Esophagus mucosa (tissue), 1 donor: ENCODE measurements at places on chromosomes 5 and 9. TPM values are rescaled to one million over a fixed set of nuclear protein-coding genes. Genes with fewer than 3 reads are reported as not detected.
A peak's percentile ranks its signal among the peaks of the same experiment; 100 is the strongest.

Gene CLINT1
- total RNA-seq, result 102 TPM

Gene FOXD4
- total RNA-seq, result 0.28 TPM

Gene TRPM6
- total RNA-seq, result 1.2 TPM

Gene ABLIM3
- 22.4 TPM for total RNA-seq

Gene SPINK6
- total RNA-seq, result 2.9 TPM

Gene HAND1
- not detected for total RNA-seq

Gene DMGDH
- total RNA-seq, result 0.60 TPM

Gene PTPN3
- total RNA-seq, result 11.0 TPM

Gene TMC1
- 3.3 TPM for total RNA-seq

DNA sequence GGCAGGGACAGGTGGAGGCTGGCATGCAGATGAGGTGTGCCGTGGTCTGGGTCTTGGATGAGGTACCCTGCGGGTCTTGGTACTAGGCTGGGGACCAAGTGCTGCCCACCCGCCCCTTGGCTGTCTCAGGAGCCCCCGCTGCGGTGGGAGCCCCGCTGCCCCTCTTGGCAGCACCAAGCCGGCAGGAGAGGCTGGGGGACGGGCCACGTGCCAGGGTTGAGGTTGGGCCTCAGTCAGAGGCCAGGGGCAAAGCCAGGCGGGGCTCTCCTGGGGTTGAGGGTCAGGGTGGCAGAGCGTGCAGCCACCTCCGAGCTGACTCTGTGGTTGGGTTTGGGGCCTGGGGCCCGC is 2.0 kb downstream of the CARD9 start:
- ATAC-seq, result no peak

GRCh38 chr9:27602142-27602861 is 29.0 kb upstream of the C9orf72 start:
- ATAC-seq, result no peak

DNA sequence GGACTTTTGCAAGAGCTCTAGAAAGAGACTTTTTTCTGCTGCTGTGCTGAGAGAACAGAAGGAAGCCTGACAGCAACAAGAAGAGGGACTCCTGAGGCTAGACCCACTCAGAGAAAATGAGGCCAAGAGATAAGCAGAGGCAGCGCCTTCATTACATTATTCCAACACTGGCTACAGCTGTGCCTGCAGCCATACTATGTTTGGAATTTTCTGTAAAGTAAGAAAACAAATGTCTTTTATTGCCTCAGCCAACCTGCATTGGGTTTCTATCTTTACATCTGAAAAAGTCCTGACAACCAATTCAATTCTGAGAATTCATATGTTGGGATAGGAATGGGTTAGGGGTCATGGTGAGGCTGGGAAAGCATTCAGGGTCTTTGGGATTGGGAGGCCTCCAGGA is 33.7 kb downstream of the FAT2 start:
- ATAC-seq, result no peak

GRCh38 chr9:118362596-118362995 is 658.4 kb downstream of the TLR4 start:
- ATAC-seq, result no peak

DNA sequence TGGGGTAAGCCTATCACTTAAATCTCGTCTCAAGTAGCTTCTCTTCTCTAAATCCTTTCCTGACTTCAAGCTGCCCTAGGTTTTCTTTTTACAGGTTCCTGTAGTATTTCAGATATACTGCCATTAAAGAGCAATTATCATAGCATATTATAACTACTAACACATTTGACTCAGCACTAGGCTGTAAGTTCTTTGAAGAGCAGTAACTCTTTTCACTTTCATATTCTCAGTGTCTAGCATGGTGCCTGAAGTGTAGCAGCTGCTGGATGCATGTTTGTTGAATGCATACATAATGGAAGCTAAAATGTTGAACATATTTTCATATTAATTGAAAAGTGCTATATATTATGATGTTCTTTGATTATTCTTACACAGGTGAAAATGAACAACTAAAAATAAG is 22.5 kb downstream of the CCDC152 start:
- ATAC-seq, result no peak

DNA sequence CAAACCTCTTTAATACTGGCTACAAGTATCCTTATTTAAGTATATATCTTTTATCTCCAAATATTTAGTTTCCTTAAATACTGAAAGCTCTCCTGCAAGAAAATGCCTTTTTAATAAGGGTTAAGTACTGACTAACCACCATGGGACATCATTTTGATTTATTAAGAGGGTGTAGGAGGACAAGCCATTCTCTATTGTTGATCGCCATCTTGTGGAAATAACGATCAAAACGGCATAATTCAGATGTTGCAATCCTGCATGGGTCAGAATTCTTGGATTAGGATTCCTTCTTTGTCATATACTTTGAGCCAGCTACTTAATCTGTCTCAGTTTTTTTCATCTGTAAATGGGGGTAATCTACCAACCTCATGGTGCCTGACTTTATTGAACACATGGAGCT is 28.7 kb upstream of the C5orf46 start:
- ATAC-seq, result peak; percentile 82

DNA sequence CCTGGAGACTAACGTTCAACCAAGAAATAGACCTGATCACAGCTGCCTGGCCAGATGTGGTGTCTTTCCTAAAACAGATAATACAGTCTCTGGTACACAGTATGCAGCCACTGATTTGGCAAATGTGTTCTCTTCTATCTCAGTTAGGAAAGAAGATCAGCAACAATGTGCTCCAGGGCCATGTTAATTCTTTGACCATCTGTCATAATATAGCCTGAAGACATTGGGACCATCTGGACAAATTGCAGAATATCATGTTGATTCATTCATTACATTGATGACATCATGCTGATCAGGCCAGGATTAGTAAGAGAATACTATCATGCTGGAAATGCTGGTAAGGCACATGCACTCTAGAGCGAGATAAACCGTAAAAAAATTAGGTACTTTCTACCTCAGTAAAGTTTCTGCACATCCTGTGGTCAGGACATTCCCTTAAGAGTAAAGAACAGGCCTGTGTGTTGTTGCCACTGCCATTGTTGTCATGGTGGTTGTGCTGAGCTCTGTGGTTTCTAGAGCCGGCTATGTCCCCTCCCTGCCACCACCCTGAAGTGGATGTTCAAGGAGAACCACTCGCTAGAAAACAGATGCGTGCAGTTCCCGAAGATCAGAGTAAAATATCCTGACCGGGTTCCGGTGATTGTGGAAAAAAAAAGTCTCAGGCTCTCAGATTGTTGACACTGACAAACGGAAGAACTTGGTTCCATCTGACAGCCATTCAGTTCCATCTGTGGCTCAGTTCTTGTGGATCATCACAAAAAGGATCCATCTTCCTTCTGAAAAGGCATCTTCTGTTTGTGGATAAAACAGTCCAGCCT is 6.4 kb upstream of the JMY start:
- ATAC-seq, result no peak

GRCh38 chr9:117091529-117091928 is 323.3 kb downstream of the ASTN2 start:
- no peak for ATAC-seq

- no peak for ATAC-seq
These were observed 279 bp downstream of the GTF3C5 start for GRCh38 chr9:133031130-133031422.

GRCh38 chr5:102218159-102218558 is 77.9 kb downstream of the SLCO4C1 start:
- no peak for ATAC-seq

- ATAC-seq, result no peak
These were observed 354.5 kb upstream of the ZNF608 start for GRCh38 chr5:125100951-125101350.

DNA sequence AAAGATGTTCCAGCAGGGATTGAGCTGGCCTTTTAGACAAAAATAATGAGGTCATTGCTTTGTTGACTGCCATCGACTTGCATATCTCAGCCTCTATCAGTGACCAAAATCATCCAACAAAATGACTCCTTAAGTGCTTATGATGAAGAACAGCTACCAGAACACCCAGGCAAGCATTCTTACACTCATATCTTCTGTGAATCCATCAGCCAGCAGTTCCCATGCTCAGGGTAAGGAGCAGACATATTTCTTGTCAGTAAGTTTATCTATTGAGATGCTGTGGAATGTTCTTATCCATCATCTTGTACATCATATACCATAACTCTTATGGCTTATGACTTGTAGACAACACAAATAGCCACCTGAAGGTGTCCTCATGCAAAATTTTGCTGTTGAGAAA is 20.2 kb upstream of the SPDL1 start:
- ATAC-seq, result no peak

DNA sequence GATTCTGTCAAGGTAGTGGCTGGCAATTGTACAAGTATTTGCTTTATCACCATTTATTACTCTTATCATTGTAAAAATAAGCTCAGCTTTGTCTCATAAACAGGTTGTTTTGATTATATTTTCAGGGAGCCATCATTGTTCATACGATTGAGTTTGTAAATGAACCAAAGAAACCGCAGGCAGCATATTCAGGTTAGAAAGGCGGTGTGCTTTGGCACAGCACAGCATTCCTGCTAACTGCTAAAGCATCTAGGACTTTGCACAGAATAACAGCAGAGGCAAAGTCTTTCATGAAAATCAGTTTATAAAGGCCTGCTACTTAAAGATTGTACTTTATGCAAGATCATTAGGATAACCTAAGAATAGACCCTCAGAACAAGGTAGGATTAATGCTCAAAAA is 281.5 kb upstream of the SLC24A2 start:
- no peak for ATAC-seq

DNA sequence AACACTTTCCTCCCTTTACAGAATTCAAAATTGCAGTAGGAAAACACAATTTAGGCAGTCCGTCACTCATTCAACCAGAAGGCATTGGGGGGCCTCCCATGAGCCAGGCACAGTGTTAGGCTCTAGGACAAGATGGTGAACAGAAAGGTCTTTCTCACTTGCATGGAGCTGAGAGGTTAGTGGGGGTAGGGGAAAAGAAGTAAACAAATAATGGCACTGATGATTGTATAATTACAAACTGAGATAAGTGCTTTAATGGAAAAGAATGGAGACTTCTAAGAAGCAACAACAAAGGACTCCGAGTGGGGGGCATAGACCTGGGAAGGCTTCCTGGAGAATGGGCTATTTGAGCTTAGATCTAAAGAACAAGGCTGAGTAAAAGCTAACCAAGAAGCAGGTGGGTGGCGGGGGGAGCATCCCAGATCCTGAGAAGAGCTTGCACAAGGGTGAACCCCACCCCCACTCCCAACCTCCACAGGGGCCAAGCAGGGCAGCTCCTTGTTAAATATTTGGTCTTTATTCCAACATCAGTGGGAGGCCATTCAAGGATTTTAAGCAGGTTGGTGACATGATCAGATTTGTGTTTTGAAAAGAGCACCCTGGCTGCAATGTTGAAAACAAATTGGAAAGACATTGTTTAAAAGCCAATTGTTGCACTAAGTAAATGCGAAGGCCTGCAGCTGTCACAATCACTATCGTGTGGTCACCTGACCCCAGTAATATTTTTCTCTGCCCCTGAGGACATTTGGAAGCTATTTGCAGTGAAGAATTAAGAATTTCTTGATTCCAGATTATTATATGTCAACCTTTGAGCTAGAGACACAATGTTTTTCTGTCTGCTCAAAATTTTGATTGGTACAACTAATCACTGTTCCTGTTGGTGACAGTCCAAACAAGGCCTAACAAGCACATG is 73.9 kb upstream of the EFNA5 start:
- ATAC-seq, result no peak

DNA sequence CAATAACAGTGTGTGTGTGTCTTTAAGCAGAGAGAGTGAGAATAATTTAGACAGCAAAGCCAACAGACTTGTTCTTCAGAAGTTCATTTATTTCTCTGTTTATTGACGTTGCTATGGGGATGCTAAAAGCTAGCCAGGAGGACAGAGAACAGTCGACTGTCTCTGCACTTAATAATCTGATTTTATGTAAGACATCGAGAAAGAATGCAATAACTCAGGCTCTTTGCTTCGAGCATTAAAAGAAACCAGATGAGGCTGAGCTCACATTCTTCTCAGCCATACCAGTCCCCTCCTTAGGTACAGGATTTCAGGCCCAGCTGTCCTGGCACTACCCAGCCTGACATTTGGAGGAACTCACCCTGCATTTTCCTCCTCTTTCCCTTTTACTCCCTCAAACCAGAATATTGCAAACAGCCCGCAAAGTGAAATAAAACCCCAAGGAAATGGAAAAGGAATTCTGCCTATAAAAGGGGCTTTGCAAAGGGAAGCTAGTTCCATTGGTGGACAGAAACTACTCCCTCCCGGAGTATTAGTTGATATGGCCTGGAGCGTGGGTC is 44.5 kb upstream of the DPYSL3 start:
- no peak for ATAC-seq
